ENCODE measurements at places on chromosomes 5 and 9. TPM values are rescaled to one million over a fixed set of nuclear protein-coding genes. Genes with fewer than 3 reads are reported as not detected.

Gene ISOC1
- total RNA-seq: 9.7 TPM

Gene KIF12
- not detected for total RNA-seq

Gene PCDHA9
- total RNA-seq: not detected

DNA sequence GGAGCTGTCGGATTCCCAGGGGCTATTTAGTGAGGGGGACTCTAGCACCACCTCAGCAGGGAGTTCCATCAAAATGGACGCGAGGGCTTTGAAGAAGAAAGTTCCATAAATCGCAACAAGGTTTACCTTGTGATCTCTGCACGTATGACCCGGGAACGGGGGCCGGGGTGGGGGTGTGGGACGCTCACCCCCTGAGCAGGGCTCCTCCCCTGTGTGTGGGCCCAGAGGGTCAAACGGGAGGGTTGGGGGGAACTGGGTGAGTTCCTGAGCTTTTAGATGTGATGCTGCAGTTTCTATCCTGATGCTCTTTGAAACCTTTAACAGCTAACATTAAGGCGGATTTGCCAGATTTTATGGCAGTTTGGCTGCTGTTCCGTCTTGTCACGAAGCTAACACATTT is 18.9 kb upstream of the LRRC14B start:
- no peak overlapping the region for H3K27ac ChIP-seq
- no peak overlapping the region for H3K4me3 ChIP-seq
- H3K4me1 ChIP-seq: no peaks in the 10 kb centered on the region
- DNase-seq: no peak

GRCh38 chr5:79109527-79110492 is 1.8 kb upstream of the BHMT start:
- no peaks in the 10 kb centered on the region for H3K4me1 ChIP-seq
- DNase-seq: peak; percentile 6
- peaks cover 7% of the 10 kb centered on the region for H3K27me3 ChIP-seq
- no peaks in the 10 kb centered on the region for H3K36me3 ChIP-seq
- no peak overlapping the region for H3K27ac ChIP-seq
- H3K4me3 ChIP-seq: no peak overlapping the region

- no peak overlapping the region for H3K4me3 ChIP-seq
- DNase-seq: no peak
- H3K27ac ChIP-seq: no peak overlapping the region
- no peaks in the 10 kb centered on the region for H3K36me3 ChIP-seq
Observed at GRCh38 chr9:137311986-137312851, 10.1 kb upstream of the NRARP start.

GRCh38 chr5:73908395-73908794 is 282.4 kb downstream of the ARHGEF28 start:
- H3K27ac ChIP-seq: no peak overlapping the region
- DNase-seq: no peak
- no peaks in the 10 kb centered on the region for H3K4me1 ChIP-seq
- H3K4me3 ChIP-seq: no peak overlapping the region

- H3K27me3 ChIP-seq: no peaks in the 10 kb centered on the region
- H3K36me3 ChIP-seq: no peaks in the 10 kb centered on the region
- H3K4me1 ChIP-seq: no peaks in the 10 kb centered on the region
- H3K4me3 ChIP-seq: no peak overlapping the region
- DNase-seq: no peak
Observed at GRCh38 chr9:82332018-82332773, 343.6 kb downstream of the SPATA31D1 start.
